ENCODE measurements at places on chromosomes 12 and 14.

- DNase-seq = no peak
Observed at GRCh38 chr12:85765453-85765869, 70.7 kb downstream of the RASSF9 start.

- no peak for DNase-seq
Observed at GRCh38 chr12:70985850-70986249, 65.3 kb upstream of the PTPRR start.

GRCh38 chr12:98329589-98329988, 185.8 kb upstream of the TMPO start:
- DNase-seq = no peak

DNA sequence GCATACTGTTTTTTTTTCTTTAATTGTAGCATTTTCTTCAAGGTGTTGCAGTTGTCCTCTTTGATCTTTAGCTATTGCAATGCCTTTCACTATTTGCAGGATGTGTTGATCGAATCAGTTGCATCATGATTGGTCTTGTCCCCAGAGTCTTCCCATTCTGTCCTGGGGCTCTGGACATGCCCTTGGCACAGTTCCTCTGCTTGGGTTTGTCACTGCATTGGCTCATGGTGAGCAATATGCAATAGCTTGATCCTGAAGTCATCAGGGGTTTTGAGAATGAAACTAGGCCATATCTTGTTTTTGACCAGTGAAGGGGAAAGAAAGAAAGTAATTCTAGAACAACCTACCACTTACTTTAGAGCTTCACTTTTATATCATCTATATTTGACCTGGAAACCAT, 281.5 kb downstream of the TMEM117 start:
- no peak for DNase-seq

DNA sequence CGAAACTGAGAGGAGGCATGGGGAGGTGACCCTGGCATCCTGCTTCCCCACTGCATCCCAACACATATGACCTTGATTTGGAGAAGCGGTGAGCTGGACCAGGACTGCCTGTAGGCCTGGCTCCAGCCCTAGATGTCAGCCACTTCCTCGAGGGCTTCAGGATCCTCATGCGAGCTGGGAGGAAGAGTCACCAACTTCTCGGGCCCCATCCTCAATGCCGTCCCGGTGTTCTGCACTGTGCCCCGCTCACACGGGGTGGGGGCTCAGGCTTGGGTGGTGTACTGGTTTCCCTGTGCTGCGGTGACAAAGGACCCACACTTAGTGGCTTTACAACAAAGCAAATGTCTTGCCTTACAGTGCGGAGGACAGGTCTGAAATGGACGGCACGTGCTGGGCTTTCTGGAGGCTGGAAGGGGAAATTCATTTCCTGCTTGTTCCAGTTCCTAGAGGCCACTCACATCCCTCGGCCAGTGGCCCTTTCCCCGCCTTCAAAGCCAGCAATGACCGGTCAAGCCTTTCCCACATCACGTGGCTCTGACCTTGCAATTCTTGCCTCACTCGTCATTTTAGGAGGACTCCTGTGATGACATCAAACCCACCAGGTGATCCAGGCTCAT, 298.1 kb upstream of the RTL1 start:
- no peak for DNase-seq

DNA sequence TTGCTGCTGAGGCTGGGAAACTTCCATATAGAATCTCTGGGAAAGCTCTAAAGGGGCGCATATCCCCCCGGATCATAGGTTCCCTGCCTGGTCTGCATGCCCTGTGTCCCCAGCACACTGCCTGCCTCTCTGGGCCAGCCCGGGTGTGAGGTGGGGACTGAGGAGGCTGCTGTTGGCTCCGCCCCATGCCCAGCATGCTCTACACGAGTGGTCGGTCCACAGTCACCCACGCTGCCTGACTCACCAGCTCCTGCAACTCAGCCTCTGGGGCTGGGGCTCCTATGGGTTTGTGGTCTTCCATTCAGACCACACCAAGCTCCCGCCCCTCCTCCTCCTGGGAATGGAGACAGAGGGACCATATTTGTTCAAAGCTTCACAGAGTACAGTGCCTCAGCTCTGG, 88.5 kb upstream of the ANO2 start:
- no peak for DNase-seq

DNA sequence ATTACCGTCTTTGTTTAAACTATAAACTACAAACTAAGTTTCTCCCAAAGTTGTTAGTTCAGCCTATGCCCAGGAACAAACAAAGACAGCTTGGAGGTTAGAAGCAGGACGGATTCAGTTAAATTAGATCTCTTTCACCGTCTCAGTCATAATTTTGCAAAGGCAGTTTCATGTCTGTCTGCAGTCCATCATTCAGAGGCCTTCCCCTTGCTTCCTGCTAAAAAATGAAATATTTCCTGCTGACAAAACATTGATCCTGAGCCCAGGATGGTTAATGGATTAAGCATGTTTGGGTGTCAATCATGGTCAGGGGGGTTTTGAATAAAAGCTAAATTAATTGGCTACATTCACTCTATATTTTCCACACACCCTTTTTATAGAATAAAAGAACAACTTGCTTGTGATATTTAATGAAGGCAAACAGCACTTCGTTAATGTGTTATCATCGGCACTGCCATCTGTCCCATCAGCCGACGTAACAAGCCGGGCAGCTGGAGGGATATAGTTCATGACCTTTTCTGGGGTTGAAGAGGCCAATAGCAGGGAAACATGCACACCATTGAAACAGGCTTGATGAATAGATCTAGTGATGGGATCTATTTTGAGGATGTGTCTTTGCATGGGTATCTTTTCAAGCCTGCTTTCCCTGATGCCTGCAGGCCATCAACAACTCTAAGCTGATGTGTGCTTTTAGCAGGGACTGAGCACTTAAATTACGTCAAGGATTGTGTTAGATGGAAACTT, 521.3 kb upstream of the TMEM132C start:
- no peak for DNase-seq

GRCh38 chr14:87679866-87680265, 313.1 kb downstream of the GALC start:
- DNase-seq = no peak

- no peak for DNase-seq
Observed at GRCh38 chr12:113135178-113136127, at the start of gene RASAL1. Gene RASAL1 (minus strand): TSS chr12:113135761. CDS start chr12:113135462, 299 bp downstream.

GRCh38 chr12:67765776-67766766, 117.5 kb downstream of the DYRK2 start:
- no peak for DNase-seq

DNA sequence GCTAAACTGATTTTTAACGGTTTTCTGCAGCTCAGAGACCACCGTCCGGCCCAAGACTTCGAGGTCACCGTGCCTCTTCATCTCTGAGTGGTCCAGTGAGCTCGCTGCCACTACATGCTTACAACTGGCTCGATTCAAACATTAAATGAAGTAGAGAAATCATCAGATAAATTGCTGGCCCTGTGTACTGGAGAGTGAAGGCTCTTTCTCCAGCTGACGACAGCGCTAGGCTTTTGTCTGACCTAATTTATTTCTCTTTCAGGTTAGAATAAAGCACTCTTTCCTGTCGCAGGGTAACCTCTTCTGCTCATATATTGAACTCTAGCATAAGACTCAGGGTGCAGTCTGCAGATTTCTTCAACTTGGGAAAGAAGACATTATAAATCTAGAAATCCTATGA, 6.4 kb downstream of the BCL11B start:
- DNase-seq = no peak

DNA sequence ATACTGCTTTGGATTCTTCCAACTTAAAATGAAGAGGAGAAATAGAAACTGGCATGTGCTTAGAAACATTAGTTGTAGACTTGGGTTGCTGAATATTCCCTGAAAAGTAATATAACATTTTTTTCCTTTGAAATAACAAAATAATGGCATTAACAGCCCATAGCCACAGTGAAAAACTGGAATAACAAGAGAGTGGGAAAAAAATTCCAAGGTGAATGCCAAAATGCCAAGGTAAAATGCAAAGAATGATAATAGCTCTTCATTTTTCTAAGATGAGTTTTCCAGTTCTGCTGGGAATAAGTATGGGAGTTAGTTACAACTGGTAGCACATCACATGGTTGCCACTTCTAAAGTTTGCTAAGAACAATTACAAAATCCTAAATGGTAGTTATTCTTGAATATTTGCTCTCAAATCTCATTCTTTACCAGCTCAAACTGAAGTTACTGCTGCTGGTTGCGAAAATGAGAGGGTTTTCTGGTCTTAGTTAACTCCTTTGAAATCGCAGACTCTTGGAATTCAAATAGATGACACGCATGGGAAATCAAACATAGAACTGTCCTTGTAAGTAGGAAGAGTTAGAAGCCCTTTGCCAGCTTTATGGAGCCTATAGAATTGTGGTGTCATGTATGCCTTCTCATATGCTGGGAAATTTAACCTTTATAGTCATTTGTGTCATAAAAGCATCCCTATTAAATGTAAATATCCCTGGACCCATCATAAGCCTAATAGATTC, 165.0 kb upstream of the DCN start:
- no peak for DNase-seq

DNA sequence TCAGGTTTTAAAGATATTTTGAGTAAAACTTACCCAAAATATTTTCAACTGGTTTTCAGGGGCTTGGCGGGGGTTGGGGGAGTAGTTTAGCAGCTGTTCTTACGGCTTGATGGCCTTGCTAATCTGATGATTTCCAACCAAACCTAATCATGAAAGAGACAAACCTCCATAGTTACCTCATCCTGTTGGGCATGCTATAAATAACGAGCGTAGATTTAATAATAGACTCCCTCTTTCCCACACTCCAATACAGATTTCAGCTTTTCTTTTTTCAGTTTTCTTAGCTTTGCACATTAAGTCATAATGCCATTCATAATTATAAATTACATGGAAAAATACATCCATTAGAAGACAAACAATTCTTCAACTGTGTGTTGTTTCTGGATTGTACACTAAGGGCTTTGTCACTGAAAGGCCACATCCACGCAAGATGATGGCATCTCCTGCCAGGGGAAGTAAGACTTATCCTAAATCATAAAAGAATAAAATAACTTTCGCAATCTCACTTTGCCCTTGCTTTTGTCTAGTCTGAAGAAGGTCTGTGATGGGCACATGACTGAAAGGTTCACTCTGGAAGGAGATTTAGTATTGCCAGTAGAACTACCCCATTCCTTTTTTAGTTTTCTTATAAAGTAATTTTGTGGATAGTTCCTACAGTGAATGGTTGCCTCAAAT, 23.2 kb downstream of the ITPR2 start:
- DNase-seq = no peak

GRCh38 chr14:93331002-93331727, 1.7 kb downstream of the BTBD7 start:
- no peak for DNase-seq

- no peak for DNase-seq
Observed at GRCh38 chr12:126404293-126404881, 1339.2 kb downstream of the AACS start.

Data from stimulated activated CD8-positive, alpha-beta memory T cell treated with anti-CD3 and anti-CD28 coated beads, Interleukin-4, amount 100 ng/mL, for 1 hour (primary cell).